ENCODE measurements at places on chromosomes 4 and X.

- DNase-seq: no peak
Measured at GRCh38 chrX:23822397-23822796, 39.4 kb downstream of the SAT1 start.

GRCh38 chr4:183244506-183244905 is 75.6 kb downstream of the CLDN22 start:
- DNase-seq: no peak

DNA sequence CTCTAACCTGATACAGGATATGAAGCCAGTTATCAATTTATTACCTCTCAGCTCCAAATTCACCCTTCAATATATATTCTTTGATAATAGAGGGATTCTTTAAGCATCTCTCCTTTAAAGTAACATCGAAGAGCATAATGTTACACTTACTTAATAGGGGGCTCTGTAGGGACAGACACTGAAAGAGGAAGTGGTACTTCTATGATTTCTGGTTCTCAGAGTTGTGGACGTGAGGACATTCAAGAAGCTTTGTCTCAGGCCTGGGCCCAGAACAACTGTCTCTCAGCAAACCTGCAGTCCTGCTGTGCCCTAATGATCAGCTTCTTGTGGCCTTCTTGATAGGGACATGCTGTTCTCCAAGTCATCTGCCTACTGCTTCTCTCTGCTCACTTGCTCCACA is 4.2 kb upstream of the ZXDB start:
- DNase-seq: no peak

- DNase-seq: no peak
Measured at GRCh38 chr4:108247387-108248049, 78.8 kb upstream of the LEF1 start.

- no peak for DNase-seq
Measured at GRCh38 chr4:8414377-8414776, 26.1 kb downstream of the ACOX3 start.

DNA sequence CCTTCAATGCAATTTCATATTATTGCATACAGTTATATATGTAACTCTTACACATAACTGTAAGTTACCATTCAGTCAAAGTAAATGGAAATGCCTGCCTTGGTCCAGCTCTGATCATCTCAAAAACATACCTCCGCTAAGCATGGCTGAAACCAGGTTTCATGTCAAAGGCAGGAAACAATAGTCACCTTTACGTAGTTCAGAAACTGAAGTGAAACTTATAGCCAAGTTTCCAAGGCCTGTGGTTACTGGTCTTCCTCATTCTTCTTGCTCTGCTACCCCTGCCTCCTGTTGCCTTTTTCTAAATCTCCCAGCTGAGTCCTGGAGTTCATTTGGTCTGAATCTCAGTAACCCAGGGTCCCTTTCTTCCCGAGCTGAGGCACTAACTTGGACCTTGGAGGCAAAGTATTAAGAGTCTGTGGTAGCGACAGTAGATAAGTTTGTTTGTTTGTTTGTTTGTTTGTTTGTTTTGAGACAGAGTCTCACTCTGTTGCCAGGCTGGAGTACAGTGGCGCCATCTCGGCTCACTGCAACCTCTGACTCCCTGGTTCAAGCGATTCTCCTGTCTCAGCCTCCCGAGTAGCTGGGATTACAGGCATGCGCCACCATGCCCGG is 30.8 kb downstream of the DAPP1 start:
- no peak for DNase-seq

GRCh38 chr4:184662236-184662635 is 12.7 kb downstream of the PRIMPOL start:
- no peak for DNase-seq

DNA sequence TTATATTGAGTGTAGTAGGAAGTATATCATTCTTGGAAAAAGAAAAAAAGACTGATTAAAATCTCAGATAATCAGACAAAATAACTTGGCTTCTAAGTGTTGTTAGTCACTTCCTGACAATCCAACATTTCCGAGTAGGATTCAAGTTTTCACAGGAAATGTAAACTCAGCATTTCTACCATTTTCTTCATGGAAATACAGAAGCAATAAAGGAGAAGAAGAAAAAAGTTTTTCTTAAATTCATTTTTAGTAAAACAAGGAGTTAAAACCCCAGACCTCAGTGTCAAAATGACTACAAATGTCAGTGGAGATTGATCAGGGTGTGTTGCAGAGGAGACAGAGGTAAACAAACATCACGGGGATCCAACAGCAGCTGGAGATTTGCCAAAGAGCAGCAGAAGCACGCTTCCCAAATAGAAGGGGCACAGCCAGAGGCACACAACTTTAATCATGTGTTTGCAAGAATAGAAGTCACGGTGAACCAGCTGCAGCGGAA is 129.3 kb upstream of the FAM9B start:
- DNase-seq: no peak

DNA sequence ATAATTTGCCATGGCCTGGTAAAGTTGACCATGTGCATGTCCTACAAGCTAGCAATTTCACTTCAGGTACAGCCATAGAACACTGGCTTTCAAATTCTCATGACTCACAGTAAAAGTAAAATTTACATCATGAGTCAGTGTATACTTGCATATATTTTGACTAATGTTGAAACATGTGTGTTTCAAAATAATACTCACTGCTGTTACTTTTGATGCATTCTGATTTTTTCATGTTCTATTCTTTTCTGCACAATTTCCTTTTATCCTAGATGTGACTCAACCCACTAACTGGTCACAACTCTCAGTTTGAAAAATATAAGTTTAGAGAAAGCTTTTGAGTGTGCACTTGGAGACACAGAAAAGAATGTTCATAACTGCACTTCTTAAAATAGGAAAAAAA is 365.7 kb downstream of the FGF13 start:
- no peak for DNase-seq

Measured in anterior cingulate cortex (tissue), 58 donors.